ENCODE measurements at places on chromosomes 12 and 14. TPM values are rescaled to one million over a fixed set of nuclear protein-coding genes. Genes with fewer than 3 reads are reported as not detected.

Gene GLI1
- 0.86 TPM for total RNA-seq

Gene SYNDIG1L
- total RNA-seq: not detected

Gene TOMM20L
- total RNA-seq: not detected

Gene SOAT2
- 10.4 TPM for total RNA-seq

Gene HSPB8
- total RNA-seq: not detected

Gene BCL11B
- total RNA-seq: 104 TPM

Gene RAD9B
- 1.8 TPM for total RNA-seq

Gene RIPK3
- 41.1 TPM for total RNA-seq

Gene OR10P1
- total RNA-seq: not detected

Gene MGP
- 0.60 TPM for total RNA-seq

Gene KLHL28
- 22.4 TPM for total RNA-seq

Gene ABCC9
- total RNA-seq: not detected

Gene DEPDC4
- 2.3 TPM for total RNA-seq

Gene CLEC1A
- total RNA-seq: not detected

Gene TMEM132C
- not detected for total RNA-seq

Gene SELPLG
- 159 TPM for total RNA-seq

Data from activated naive CD8-positive, alpha-beta T cell treated with anti-CD3 and anti-CD28 coated beads, Interleukin-2, amount 10 ng/mL, durations not matched to agents 7 days and 5 days (primary cell).